ENCODE measurements at places on chromosomes 2 and 18.

- peak; percentile 28 for DNase-seq
Measured at GRCh38 chr2:12303181-12304030, 413.3 kb upstream of the TRIB2 start.

GRCh38 chr18:62312851-62313250 lies 12.3 kb upstream of the TNFRSF11A start:
- DNase-seq: no peak

DNA sequence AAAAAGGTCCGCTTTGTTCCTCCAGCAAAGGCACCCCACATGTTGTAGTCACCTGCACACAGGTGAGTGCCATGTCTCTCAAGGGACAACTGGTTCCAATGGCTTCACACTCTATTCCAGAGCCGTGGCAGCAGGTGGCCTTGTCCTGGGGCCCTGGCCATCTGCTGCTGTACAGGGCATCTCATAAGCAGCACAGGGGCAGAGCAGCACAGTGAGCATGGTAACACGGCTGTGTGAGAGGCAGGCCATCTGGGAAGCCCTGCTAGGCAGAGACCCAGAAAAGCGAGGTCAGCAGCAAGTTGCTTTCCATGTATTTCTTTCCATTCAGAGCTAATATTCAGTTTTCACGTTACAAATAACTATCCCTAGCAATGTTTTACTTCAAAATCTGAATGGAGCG lies 54.7 kb downstream of the CMPK2 start:
- DNase-seq: no peak

- no peak for DNase-seq
Measured at GRCh38 chr2:234081970-234082822, 31.7 kb downstream of the SPP2 start.

DNA sequence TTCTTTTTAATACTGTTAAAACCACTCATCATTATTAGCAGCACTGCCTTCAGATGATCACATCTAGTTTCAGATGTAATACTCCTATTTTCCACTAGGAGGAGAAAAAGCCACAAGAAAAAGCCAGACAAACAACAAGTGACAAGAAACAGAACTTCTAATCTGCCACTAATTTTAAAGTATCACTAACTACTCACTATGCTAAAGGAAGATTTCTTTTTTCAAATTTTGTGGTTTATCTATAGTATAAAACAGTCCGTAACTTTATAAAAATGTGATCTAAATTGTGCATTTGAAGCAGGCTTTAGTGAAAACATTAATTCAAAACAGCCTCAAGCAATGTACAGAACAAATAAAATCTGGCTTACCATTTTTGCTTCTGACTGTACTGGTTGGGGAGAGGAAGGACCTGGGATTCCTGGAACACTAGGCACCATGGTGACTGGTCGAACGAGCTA lies 56.8 kb downstream of the ATF2 start:
- DNase-seq: no peak

DNA sequence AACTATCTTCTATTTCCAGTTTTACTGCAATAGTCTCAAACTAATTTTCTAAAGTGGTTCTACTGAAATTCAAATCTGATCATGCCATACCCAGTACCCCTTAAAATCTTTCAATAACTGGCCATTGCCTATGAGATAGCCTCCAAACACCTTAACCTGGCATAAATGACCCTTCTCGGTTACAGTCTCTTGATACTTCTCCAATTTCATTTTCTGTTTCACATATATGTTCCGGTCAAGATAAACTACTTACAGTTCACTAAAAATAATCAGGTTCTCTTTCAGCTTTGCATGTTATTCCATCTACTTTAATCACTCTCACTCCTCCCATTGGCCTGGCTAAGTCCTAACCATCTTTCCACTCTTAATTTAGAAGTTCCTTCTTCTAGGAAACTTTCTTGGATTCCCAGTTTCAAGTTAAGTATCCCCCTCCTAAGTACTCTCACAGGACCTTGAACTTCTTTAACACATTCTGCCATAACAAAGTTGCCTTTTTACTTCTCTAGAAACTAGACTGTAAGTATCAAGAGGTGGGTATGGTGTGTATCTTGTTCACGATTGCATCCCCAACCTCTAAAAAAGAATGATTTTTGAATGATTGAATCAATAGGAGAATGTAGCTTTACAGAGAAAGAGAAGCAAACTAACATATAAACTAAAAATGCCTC lies 110.2 kb upstream of the RBBP8 start:
- no peak for DNase-seq

DNA sequence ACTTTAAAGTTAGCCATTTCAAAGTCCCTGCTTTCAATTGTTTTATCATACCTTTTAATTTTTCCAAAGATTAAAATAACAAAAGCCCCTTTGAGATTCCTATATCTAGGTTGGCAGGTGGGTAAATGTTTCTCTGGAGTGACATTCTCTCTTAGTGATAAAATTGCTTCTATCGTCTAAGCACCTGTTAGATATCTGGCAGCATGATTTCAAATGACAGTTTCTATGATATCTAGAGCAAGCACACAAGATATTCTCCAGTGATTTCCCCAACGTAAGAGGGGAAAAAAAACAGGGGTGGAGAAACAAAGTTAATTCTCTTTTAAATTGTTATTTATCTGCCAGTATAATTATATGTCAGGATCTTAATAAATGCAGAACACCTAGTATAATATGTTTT lies 610.2 kb downstream of the DSC3 start:
- no peak for DNase-seq

- DNase-seq: no peak
Measured at GRCh38 chr2:161974461-161974860, 99.6 kb downstream of the DPP4 start.

- no peak for DNase-seq
Measured at GRCh38 chr2:88054782-88055370, 707 bp downstream of the KRCC1 start.

All from activated naive CD4-positive, alpha-beta T cell treated with anti-CD3 and anti-CD28 coated beads for 36 hours (primary cell).